NCI-H774 (cell line): ENCODE measurements at places on chromosomes 12 and 14.

DNA sequence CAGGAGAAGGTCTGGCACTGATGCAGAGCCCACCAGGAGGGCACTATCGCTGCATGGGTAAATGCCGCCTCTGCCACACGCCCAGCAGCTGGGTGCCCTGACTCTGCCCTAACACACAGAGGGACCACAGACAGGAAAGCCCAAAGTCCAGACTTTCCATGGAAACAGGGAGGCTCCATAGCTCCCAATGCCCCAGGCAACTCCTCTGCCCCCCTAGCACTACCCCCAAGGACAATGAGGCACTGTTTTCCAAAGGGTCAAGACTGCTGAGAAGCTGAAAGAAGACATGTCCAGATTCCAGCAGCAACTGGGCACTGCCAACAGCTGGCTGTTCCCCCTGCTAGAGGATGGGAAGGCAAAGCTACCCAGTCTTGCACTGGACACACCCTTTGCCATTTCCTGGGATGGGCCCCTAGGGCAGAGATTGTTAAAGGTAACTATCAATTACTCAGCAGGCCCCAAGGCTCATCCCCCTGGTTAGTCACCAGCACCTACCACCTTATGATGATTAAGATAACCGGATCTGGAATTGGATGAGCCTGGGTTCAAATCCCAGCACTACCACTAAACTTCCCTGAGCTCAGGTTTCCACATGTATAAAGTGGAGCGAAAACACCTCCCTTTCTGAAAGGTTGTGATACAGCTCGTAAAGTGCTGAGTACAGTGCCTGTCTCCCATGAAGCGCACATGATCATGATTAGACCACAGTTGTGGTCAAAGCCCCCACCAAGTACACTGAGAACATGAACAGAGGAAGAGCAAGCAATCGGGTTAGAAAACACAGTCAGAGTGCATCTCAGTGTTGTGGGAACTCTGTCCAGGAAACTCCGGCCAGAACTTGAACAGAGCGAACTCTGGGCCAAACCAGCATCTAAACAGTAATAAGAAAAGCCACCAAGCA is 3.3 kb downstream of the PXN start:
- DNase-seq = no peak

DNA sequence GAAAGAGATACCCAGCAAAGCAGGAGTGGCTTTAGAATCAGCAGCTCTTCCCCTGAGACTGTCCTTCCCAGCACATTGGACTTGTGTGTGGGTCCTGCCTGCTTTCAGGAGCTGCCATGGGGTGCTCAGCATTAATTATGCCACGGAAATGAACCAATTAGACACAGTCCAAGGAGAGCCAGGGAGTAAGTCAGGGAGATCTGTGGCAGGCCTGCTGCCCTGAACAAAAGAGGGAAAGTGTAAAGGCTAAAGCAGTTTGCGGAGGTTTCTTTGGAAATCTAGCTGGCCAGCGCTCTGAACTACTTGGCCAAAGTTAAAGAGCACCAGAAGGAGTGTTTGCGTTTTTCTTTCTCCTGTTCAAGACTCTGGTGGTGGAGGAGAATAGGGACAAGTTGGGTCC is 65.7 kb upstream of the SRSF5 start:
- no peak for DNase-seq

DNA sequence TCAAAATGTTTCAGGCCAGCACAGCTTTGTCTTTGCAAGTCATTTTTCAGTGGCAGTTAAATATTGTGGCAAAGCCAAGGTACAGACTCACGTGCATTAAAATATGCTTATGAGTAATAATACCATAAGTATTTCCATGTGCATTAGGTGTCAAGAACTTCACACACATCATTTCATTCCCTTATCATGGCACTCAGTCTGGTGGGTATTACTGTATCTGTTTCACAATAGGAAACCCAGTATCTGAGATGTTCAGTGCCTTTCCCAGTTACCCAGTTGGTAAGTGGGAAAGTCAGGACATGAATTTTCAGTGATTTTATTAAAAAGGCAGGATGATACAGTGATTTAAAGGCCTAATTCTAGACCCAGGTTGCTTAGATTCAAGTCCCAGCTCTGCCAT is 52.9 kb downstream of the IFNG start:
- DNase-seq = no peak

GRCh38 chr14:99982537-99983250 is 82.5 kb upstream of the EVL start:
- peak; percentile 41 for DNase-seq

GRCh38 chr12:108772891-108773797 is 41.8 kb upstream of the CORO1C start:
- DNase-seq = no peak

DNA sequence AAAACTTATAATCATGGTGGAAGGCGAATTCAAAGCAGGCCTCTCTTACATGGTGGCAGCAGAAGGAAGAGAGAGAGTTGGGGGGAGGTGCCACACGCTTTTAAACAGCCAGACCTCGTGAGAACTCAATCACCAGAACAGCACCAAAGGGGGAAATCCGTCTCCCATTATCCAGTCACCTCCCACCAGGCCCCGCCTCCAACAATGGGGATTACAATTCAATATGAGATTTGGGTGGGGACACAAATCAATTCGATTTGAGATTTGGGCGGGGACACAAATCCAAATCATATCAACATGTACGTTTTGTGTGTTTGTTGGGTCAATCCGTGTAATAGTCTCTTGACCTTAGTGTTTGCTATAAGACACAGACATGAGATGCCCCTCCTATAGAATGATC is 21.8 kb upstream of the WNK1 start:
- no peak for DNase-seq

GRCh38 chr14:20468764-20469241 is 403 bp upstream of the PNP start:
- DNase-seq = no peak
